ENCODE measurements at places on chromosomes 5 and 9. TPM values are rescaled to one million over a fixed set of nuclear protein-coding genes. Genes with fewer than 3 reads are reported as not detected.

Gene TRIP13
- total RNA-seq, result 7.5 TPM

Gene IFNA13
- not detected for total RNA-seq

Gene PCDHGA7
- 0.21 TPM for total RNA-seq

Gene IFNB1
- total RNA-seq, result not detected

Gene IQGAP2
- not detected for total RNA-seq

Gene NMUR2
- not detected for total RNA-seq

Gene SPATA31C1
- not detected for total RNA-seq

Gene CTSV
- 36.9 TPM for total RNA-seq

Gene RASEF
- total RNA-seq, result 13.0 TPM

Gene SPATA31A3
- total RNA-seq, result not detected

Gene PCDHGC4
- total RNA-seq, result 0.48 TPM

Gene SHOC1
- total RNA-seq, result not detected

Gene PTGR1
- total RNA-seq, result 74.6 TPM

Gene FOXD4L5
- total RNA-seq, result 0.24 TPM

Gene TICAM2
- 0.72 TPM for total RNA-seq

Gene LCN15
- not detected for total RNA-seq

Gene DRD1
- total RNA-seq, result not detected

Gene SLCO6A1
- total RNA-seq, result not detected

Gene MINAR2
- total RNA-seq, result not detected

Gene POLR3G
- total RNA-seq, result 7.0 TPM

Gene LCN10
- not detected for total RNA-seq

Gene CNTLN
- 0.85 TPM for total RNA-seq

Gene TNFSF8
- not detected for total RNA-seq

Gene CFAP77
- total RNA-seq, result not detected

Gene FAM221B
- total RNA-seq, result not detected

Gene ZNF354B
- total RNA-seq, result 5.8 TPM

Gene N4BP3
- total RNA-seq, result 4.8 TPM

Gene PTGS1
- total RNA-seq, result 1.9 TPM

Gene ADAMTS19
- total RNA-seq, result not detected

Gene TLX3
- 0.24 TPM for total RNA-seq

Gene HRH2
- not detected for total RNA-seq

Gene TLR4
- 0.64 TPM for total RNA-seq

Gene ANKRD18A
- total RNA-seq, result 0.48 TPM

Gene SPINK13
- total RNA-seq, result not detected

Gene RLN1
- not detected for total RNA-seq

Gene IFNA21
- total RNA-seq, result not detected

Gene PCDHGB1
- 0.24 TPM for total RNA-seq

Gene AIF1L
- 63.4 TPM for total RNA-seq

Gene PLPP7
- not detected for total RNA-seq

Gene ACER2
- 7.7 TPM for total RNA-seq

Gene HAPLN1
- total RNA-seq, result under 0.01 TPM

Gene SYNPO
- 1.5 TPM for total RNA-seq

Gene C9orf153
- 0.48 TPM for total RNA-seq

Gene SLC46A2
- not detected for total RNA-seq

Gene DDX4
- not detected for total RNA-seq

Gene NRARP
- total RNA-seq, result 15.7 TPM

Gene MYMK
- total RNA-seq, result not detected

Gene TNPO1
- total RNA-seq, result 221 TPM

Gene WDR38
- not detected for total RNA-seq

Gene C5orf34
- total RNA-seq, result 0.85 TPM

Gene PRRC1
- total RNA-seq, result 40.1 TPM

Gene NR2F1
- total RNA-seq, result under 0.01 TPM

Gene MLLT3
- 19.6 TPM for total RNA-seq

Gene CNTFR
- total RNA-seq, result not detected

Gene CATSPER3
- total RNA-seq, result not detected

Gene CD74
- 6.7 TPM for total RNA-seq

Gene EPB41L4B
- total RNA-seq, result 31.5 TPM
